Fibroblast of villous mesenchyme (primary cell): ENCODE measurements at places on chromosomes 5 and 9. TPM values are rescaled to one million over a fixed set of nuclear protein-coding genes. Genes with fewer than 3 reads are reported as not detected.

GZMA gene
- not detected in 2 replicates for total RNA-seq

NOL8 gene
- total RNA-seq: 24.2 and 25.4 TPM in 2 replicates

DNAH5 gene
- total RNA-seq: 0.97 and 1.3 TPM in 2 replicates

SPATA31D1 gene
- total RNA-seq: not detected in 2 replicates

GABRG2 gene
- under 0.01 TPM in 2 replicates for total RNA-seq

IRGM gene
- total RNA-seq: 0.32 TPM in 1 of 2 replicates, not detected in the other

TUBB4B gene
- total RNA-seq: 151 and 218 TPM in 2 replicates

SOHLH1 gene
- total RNA-seq: not detected in 2 replicates
